ENCODE measurements at places on chromosomes 3 and 15. TPM values are rescaled to one million over a fixed set of nuclear protein-coding genes. Genes with fewer than 3 reads are reported as not detected.
A peak's percentile ranks its signal among the peaks of the same experiment; 100 is the strongest.

The RAD51 gene
- 47.0 TPM for total RNA-seq

The RUBCN gene
- 14.5 TPM for total RNA-seq

The ITGA11 gene
- total RNA-seq = not detected

The ADGRG7 gene
- total RNA-seq = 4.2 TPM

- no peak for DNase-seq
These were observed 35.4 kb downstream of the AKAP13 start for GRCh38 chr15:85415783-85416182.

DNA sequence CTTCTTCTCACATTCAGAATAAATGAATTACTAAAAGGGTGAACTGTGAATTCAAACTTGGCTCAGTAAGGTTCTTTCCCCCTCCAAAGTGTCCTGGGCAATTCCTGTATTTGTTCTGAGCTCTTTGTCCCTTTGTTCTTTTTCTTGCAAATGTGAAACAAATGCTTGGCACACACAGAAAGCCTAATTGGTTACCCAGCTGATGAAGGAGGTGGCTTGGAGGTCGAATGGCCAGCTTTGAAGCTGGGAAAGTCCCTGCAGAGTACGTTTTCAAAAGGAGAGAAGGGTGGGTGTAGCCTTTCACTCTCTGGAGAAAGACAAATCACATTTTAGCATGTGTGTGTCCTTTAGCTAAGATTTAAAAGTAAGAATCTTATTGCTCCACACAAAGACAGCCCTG, 154.4 kb downstream of the PEX5L start:
- DNase-seq = no peak

GRCh38 chr3:58888087-58888486, 161.7 kb downstream of the CFAP20DC start:
- no peak for DNase-seq

- DNase-seq = no peak
These were observed 42.8 kb upstream of the RSL24D1 start for GRCh38 chr15:55239440-55240124.

- no peak for DNase-seq
These were observed 25.4 kb downstream of the TGM4 start for GRCh38 chr3:44899683-44900367.

- peak; percentile 24 for DNase-seq
These were observed 57.9 kb downstream of the RGMA start for GRCh38 chr15:93031103-93031464.

GRCh38 chr3:135495891-135496290, 469.6 kb upstream of the PPP2R3A start:
- no peak for DNase-seq

DNA sequence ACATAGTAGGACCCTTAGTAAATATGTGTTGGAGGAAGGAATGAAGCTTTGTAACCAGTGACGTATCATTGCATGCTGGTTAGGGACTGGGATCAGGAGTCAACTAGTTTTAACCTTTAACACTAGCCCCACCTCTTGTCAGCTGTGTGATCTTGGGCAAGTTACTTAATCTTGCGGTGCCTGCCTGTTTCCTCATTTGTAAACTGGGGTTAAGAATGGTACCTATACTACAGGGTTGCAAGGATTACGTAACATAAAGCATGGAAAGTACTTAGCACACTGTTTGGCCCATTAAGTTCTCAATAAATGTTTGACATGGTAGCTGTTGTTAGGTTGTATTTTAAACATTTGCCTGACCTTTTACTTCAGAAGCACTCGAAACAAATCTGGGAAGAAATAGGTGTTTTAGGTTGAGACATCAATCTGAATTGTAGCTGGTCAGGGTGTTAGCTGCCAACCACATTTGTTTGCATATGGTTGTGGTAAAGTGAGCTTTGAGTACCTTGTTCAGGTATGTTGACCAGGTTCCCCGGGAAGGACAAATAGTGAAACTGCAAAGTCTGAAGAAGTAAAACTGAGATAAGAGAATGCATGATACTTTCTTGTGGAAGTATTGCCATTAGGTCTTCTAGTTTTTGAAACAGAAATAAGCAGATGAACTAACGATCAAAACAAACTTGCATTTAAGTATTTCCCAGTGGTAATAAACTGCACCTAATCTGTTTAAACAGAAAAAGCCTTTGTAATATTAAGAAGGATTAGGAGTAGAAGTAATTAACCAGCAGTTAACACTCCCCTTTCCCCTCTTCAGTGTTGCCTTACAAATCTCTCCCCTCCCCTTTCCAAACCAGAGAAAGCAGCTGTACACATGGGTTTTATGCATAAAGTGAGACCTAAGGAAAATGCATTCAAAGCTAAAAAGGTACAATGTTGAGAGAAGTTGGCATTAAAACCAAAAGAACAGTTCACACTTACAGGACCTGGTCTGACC, 25.8 kb upstream of the SCAANT1 start:
- DNase-seq = peak; percentile 50

GRCh38 chr3:171677706-171678105, 132.6 kb downstream of the PLD1 start:
- DNase-seq = no peak

DNA sequence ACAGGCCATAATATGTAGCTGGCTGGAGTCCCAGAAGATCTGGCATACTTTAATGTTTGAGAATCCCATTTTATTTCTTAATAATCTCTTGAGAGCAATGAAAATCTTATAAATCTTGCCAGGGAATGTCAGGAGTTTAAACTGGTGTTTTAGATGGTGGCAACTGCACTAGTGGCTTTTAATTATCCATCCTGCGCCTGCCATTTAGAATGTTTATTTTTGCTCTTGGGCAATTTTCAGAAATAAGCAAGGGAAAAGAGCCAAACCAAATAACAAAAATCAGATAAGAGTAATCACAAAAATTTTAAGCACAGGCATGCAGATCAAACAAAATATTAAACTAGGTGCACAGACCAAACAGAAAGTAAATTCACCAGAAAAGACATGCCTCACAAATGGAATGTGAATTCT, 41.9 kb upstream of the UBP1 start:
- DNase-seq = no peak

DNA sequence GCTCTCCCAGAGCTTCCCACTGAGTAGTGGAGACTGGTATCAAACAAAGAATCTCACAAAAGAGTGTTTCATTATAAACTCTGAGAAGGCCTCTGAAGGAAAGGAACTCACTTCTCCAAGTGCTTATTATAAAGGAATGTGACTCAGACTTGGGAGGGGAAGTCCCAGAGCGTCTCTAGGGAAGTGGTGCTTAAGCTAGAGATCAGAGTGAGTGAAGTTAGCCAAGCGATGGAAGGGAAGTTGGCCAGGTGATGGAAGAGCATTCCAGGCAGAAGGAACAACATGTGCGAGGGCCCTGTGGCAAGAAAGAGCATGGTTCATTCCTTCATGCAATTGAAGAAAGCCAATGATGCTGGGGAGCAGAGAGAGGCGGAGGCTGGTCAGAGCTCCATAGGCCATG, 2.3 kb downstream of the XYLB start:
- no peak for DNase-seq

DNA sequence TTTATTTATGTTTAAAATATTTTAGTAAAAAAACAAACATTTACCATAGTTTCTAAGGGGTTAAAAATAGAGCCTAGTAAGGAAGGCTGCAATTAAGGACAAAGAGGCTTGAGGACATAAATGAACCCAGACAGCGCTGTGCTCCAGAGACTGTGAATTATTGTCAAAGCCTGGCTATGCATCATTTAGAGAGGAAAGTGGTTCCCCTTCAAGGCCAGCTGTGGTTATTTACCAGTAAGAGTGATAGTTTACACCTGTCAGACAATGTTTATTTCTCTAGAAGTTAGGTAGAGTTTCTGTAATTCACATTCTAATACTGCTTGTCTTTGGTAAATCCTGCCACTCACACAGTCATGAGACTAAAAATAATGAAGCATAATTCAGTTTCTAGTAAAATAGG, 32.4 kb upstream of the PIK3R4 start:
- DNase-seq = no peak

All from Caco-2 (cell line).